Activated T-helper 2 cell treated with anti-CD3 and anti-CD28 coated beads, Interferon-gamma antibody, Interleukin-2, Interleukin-4, amounts not matched to agents 10 μg/mL and 5 μg/mL and 100 μg/mL, durations not matched to agents 14 hours and 24 hours and 36 hours (primary cell): ENCODE measurements at places on chromosomes 5 and 9. TPM values are rescaled to one million over a fixed set of nuclear protein-coding genes. Genes with fewer than 3 reads are reported as not detected.

GRCh38 chr9:35529161-35529823 is 39.4 kb downstream of the RUSC2 start:
- no peak for DNase-seq

DNA sequence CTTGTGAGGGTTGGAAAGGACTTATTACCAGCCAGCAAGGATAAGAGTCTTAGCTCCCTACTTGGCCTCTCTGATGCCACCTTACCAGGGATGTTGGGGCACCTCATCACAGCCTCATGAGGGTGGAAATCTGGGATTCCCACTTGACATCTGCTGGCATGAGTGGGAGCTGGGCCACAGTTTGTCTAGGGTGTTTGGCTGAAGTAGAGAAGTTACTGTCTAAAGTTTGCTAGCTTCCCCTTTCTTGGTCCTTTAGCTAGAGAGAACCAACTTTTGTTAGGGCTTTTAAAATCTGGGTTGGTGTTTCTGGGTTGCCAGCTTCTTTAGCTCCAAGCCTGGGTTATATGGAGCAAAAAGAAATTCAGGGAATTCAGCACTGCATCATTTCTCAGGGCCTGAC is 57.5 kb upstream of the GNA14 start:
- no peak for DNase-seq

GRCh38 chr9:130255631-130256134 is 9.9 kb upstream of the HMCN2 start:
- no peak for DNase-seq

- no peak for DNase-seq
Measured at GRCh38 chr5:107766439-107766838, 95.7 kb upstream of the EFNA5 start.

GRCh38 chr5:41193456-41194205 is 19.7 kb downstream of the C6 start:
- no peak for DNase-seq

DNA sequence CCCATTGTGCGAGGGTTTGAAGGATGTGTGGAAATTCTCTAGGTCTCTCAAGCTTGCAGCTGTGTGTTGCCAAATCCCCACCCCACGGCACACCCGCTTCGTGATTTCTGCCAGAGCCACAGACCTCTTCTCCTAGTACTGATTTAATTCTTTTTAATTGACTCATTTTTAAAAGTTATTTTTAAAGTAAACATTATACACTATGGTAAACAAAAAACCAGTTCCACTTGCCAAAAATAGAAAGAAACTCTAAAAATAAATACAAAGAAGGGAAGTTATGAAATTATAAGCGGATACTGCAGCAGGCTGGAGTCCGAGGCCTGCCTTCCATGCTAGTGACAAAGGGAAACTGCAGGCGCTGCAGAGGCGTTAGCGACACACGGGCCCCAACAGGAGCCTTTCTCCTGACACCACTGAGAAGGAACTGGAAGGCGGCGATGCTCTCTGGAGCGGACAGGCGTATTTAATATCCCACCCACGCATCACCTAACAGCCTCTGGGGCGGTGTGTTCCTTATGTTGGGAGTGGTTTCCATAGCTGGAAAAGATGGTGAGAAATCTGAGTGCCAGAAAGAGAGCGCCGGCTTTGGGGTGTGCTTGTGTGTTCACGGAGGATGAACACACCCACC is 122.5 kb downstream of the COL23A1 start:
- DNase-seq: no peak

GRCh38 chr9:130462685-130463540 is 18.2 kb downstream of the ASS1 start:
- DNase-seq: no peak

- no peak for DNase-seq
Measured at GRCh38 chr9:78486661-78487060, 189.7 kb downstream of the PSAT1 start.

DNA sequence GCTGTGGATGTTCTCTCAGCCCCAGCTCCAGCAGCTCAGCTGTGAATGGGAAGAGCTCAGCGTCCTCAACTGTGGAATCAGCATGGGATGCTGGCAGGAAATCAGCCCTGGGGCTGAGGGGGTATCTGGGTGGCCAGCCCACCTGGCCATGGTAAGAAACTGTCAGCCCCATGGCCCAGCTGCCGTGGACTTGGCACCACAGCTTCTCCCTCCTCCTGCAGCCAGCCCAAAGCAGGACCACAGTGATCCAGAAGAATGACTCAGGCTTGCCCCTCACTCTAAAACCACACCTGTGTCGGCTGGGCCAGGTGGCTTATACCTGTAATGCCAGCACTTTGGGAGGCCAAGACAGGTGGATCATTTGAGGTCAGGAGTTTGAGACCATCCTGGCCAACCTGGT is 48.0 kb downstream of the SAR1B start:
- DNase-seq: no peak

DNA sequence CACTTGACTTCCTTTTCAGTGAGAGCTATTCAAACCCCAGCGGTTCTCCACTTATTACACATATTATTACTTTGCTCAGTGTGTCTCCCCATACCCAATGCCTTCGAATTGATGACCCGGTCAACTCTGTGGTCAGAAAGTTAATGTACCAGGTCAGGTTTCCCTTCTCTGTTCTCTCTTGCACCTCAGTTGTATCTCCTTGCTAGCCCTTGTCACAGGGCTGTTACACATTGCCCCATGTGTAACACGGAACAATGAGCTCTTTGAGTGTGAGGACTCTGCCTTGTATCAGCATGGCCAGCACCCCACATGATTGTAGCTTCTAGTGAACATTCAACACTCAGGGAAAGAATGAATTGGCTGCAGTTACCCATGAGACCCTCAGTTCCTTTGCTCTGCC is 73.6 kb downstream of the DOCK2 start:
- no peak for DNase-seq

- no peak for DNase-seq
Measured at GRCh38 chr9:137619240-137620047, 639 bp downstream of the EHMT1 start.

DNA sequence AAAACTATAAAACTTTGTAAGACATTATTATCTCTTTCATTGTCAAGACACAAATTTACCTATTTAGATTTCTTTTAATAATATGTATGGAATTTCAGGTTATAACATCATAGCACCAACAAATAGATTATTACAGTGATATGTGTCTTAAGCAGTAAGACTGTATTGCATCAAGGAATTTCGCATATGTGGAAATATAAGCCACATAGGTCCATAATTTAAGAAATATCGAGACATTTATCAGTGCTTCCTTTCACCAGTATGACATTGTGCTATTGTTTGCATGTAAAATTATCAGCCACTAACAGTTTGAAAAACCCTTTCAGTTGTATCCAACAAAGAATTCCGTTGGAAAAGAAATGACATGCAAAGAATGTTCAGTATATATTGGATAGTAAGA is 186.7 kb upstream of the RASA1 start:
- DNase-seq: no peak

- DNase-seq: no peak
Measured at GRCh38 chr9:134491856-134492255, 149.7 kb upstream of the COL5A1 start.

- no peak for DNase-seq
Measured at GRCh38 chr5:132971483-132972435, 8.3 kb upstream of the AFF4 start.

- DNase-seq: peak; percentile 46
Measured at GRCh38 chr9:5582835-5583195, 46.1 kb upstream of the RIC1 start.

DNA sequence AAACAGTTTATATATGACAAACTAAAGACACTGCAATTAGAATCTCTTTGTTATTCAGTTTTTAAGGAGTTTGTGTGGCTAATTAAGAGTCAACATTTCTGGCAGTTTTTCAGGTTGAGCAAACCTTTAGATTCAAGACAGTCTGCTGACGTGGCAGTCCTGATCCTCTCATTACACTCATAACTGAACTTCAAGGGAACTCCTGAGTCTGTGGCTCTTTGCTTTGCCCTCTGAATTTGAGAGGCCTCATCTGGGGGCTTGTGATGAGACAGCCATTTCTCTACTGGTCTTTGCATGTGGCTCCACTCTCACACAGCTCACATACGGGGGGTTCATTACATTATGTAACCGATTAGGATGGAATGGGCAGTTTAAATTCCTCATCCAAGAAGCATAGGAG is 182.9 kb upstream of the MEF2C start:
- peak; percentile 10 for DNase-seq

DNA sequence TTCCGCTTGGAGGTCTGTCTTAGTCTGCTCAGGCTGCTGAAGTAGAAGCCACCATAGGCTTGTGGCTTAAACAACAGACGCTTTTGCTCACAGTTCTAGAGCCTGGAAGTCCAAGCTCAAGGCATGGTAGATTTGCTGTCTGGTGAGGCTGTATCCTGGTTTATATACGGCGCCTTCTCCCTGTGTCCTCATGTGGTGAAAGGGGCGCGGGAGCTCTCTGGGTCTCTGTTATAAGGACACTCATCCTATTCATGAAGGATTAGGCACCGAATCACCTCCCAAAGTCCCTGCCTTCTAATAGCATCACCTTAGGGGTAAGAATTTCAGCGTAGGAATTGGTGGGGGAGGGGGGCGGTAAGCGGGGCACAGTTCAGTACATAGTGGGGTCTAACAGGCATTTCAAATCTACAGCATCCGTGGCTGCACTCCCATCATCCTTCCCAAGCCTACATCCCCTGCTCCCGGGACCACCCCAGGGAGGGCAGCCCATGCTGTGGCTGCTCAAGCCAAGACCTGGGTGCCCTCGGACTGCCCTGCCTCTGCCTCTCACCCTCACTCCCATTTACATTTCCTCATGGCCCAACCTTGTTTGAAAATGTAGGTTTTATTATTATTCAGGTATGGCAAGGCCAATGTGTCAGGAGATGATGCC is 15.1 kb upstream of the LPCAT1 start:
- no peak for DNase-seq

- no peak for DNase-seq
Measured at GRCh38 chr9:75552941-75553340, 337.5 kb upstream of the PCSK5 start.

DNA sequence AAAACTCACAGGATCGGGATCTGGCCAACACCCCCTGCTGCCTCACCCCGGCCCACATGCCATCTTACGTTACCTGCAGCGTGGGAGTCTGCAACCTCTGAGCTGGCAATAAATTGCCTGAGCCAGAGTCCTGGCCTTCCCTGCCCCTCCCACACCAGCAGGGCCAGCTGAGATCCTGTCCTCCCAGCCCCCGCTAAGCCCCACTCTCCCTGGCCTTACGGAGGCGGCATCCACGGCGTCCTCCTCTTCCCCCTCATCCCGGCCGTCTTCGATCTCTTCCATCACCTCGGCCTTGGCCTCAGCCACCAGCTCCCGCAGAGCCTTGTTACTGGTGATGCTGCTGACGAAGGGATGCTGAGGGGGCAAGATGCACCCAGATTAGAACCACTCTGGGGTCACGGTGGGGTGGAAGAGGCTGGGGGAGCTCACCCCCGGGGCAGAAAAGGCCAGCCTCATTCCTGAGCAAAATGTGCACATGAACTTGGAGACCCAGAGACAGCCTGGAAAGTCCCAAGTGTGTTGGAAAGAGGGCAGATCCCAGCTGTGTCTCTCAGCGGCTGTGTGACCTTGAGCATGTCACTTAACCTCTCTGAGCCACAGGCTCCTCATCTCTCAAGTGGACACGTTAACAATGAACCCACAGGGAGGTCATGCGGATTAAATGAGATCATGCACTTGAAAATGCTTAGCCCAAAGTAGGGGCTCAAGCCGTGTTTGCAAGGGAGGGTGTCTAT is 89.9 kb upstream of the FBXW11 start:
- DNase-seq: no peak

DNA sequence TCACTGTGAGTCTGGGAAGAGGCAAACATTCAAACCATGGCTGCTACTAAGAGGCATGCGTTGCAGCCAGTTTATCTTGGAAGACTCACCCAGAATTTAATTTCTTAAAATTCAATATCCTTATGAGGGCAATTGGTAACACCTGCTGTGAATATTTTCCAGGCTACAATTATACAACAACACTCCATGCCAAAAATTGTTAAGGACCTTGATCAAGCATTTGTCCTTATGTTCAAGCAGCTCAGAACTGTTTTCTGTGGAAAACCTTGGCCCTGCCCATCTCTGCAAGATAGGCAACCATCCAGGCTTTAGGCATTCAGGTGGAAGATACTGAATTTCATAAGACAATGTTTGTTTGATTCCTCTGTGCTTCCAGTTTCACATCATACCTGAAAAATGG is 327.8 kb downstream of the FBXL7 start:
- no peak for DNase-seq

DNA sequence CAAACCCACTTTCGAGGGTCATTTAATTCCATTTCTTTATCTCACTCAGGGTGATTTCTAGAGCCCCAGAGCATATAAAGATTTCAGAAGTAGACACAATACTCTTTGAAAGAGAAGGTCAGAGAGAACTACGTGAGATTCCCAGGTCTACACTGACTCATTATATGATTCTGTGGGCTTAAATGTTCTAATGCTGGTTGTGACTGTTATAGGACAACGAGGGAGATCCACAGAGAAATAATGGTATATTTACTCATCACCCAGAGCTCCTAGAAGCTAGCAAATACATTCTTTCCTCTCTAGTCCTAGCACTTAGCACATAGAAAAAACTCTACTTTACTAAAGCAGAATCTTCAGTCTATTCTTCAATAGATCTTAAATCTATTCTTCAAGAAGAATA is 39.4 kb upstream of the GRAMD2B start:
- DNase-seq: no peak

Gene GLRA1
- total RNA-seq: not detected in 2 replicates

Gene SARDH
- total RNA-seq: 1.1 and 1.6 TPM in 2 replicates

Gene CNTNAP3
- not detected in 2 replicates for total RNA-seq

Gene PCDHB3
- total RNA-seq: not detected in 2 replicates

Gene IFNA2
- total RNA-seq: not detected in 2 replicates

Gene MARCOL
- total RNA-seq: not detected in 2 replicates

Gene CARD6
- total RNA-seq: 1.5 and 1.6 TPM in 2 replicates

Gene FBP2
- not detected in 2 replicates for total RNA-seq

Gene HSD17B3
- not detected in 2 replicates for total RNA-seq

Gene MLANA
- total RNA-seq: not detected in 2 replicates

Gene MTX3
- total RNA-seq: 18.0 and 18.2 TPM in 2 replicates

Gene AGTPBP1
- total RNA-seq: 26.5 and 28.1 TPM in 2 replicates

Gene PCDHB10
- not detected in 2 replicates for total RNA-seq

Gene IL17B
- not detected in 2 replicates for total RNA-seq

Gene OMD
- not detected in 2 replicates for total RNA-seq

Gene GRM6
- total RNA-seq: not detected in 2 replicates

Gene PTCH1
- total RNA-seq: 4.8 and 5.2 TPM in 2 replicates

Gene IFNK
- total RNA-seq: not detected in 2 replicates

Gene CCL21
- not detected in 2 replicates for total RNA-seq

Gene HTR1A
- total RNA-seq: not detected in 2 replicates

Gene SLC34A1
- total RNA-seq: not detected in 2 replicates

Gene SUSD3
- 29.7 and 36.4 TPM in 2 replicates for total RNA-seq

Gene IL33
- total RNA-seq: not detected in 2 replicates
